Anterior cingulate cortex (tissue), 58 donors: ENCODE measurements at places on chromosomes 4 and X.

- DNase-seq = no peak
These were observed 62.4 kb downstream of the ATXN3L start for GRCh38 chrX:13257223-13258051.

DNA sequence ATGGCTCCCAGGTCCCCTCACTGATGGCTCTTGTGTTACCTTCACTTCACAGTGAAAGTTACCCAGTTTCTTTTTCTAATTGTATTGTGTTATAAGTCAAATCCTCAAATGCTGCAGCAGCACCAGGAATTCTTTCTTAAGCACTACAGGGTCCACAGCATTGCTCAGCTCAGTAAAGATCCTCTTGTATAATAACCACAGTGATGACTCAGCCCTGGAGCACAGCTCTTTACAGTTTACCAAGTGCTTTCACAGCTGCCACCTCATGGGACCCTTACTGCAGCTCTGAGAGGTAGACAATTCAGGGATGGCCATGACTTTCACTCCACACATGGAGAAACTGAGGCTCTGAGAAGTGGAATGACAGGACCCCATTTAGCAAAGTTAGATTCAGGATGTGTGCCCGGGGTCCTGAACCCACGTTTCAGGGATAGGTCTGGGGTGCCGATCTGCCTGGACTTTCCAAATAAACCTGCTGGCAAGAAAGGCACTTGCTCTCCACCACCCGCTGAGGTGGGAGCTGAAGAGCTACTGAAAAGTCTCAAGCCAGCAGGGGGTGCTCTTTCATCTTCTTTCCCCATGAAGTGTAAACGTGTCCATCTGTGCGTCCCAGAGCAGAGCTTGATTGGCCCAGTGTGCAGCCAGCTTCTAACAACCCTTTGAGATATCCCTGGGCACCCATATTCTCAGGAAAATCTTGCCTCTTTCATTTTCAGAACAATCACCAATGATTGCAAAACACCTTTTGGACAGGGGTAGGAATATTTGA is 35.7 kb upstream of the GABRQ start:
- DNase-seq = peak; percentile 0

GRCh38 chr4:159271856-159272255 is 169.0 kb downstream of the RAPGEF2 start:
- DNase-seq = no peak

- DNase-seq = no peak
These were observed 96.5 kb downstream of the CAMK2D start for GRCh38 chr4:113665036-113665435.
